ENCODE measurements at places on chromosomes 2 and 18. TPM values are rescaled to one million over a fixed set of nuclear protein-coding genes. Genes with fewer than 3 reads are reported as not detected.

DNA sequence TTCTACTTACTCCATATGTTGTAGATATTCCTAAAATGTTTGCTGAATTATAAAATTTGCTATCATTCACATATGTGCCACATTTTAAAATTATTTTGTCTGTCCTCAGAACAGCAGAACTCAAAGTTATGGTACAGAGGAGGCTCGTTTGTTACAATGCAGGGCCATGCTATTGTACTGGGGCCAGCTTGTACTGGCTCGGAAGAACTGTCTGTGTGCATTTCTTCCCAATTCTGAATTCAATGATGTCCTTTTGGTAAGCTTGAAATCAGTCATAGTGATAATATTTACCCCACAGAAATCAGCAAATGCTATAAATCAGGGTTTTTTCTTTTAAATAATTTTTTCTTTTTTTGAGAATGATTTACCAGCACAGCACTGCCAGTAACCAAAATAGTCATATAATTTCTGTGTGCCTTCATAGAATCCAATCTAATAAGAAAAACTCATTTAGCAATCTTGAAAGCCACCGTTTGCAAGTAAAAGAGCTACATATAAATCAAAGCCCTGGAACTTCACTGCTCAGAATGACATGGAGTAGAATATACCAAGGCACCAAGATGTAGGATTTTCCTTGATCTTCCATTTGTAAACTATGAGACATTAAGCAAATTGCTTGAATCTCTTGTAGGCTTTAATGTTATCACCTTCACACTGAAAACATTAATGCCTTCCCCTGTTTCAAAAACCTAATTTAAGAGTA lies 90.7 kb upstream of the EPHA4 start:
- no peak for DNase-seq

- DNase-seq, result no peak
These were observed 53.6 kb upstream of the RNF152 start for GRCh38 chr18:61946449-61946848.

DNA sequence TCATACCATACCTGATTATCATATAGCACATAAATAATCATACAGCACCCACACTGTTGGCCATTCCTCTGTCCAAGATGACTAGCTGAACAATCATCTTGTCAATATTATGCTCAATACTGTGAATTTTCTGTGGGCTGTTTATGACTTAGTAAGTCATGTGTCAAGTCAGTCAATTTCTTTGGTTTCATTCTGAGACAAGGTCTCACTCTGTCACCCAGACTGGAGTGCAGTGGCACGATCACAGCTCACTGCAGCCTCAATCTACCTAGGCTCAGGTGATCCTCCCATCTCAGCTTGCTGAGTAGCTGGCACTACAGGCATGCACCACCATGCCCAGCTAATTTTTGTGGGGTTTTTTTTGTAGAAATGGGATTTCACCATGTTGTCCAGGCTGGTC lies 5.7 kb downstream of the MCM6 start:
- no peak for DNase-seq

- DNase-seq, result no peak
These were observed 55.7 kb downstream of the ITSN2 start for GRCh38 chr2:24304631-24305030.

Gene KYNU
- total RNA-seq, result 0.22 TPM

Gene WDSUB1
- 8.8 TPM for total RNA-seq

DNA sequence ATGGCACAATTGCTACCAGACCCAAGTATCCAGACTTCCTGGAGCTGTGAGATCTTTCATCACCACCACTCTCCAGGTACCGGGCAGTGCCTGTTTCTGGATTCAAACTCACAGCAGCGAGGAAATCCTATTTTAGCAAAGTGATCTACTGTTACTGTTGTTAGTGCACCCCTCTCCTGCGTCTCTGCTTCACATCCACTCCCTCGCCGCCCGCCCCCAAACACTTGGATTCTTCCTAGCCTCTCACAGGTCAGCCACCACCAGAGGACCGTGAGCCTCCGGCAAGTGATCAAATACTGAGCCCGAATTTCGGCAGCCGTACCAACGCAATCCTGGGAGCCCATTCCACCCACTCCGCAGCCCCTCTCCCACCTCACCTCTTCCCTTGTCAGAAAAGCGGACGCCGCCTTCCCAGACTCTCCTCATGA lies 519 bp downstream of the METTL4 start:
- DNase-seq, result peak; percentile 55

DNA sequence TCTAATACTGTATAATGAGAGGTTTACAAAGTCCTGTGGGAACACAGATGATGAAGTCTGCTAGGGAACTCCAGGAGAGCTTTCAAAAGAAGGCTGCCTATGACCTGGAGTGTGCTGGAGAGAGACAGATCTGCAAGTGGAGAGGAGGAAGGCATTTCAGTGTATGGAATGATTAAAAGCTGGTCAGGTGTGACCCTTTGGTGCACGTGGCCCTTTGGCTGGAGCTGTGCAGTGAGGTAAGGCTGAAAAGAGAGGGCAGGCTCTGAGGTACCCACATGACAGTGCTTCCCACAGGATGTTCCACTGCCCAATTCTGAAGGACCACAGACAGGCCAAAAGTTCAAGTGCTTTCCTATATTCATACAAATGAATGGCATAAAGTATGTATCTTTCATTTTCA lies 157.1 kb downstream of the DYM start:
- no peak for DNase-seq

DNA sequence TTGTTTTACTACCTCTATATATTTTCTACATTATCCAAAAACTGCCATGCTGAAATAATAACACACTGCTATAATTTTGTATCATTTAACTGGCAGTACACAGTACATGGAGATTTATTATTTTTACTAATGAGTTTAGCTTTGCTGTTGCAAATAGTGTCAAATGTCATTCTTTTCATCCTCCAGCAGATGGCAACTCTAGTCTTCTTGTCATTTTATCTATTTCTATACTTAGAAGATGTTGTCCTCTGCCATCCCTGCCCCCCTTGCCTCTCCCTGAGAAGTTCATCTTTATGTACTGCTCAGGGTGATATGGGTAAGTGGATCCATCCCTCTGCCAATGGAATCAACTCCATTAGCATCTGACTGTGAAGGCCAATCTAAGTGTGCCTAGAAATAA lies 21.7 kb upstream of the LRRTM1 start:
- no peak for DNase-seq

DNA sequence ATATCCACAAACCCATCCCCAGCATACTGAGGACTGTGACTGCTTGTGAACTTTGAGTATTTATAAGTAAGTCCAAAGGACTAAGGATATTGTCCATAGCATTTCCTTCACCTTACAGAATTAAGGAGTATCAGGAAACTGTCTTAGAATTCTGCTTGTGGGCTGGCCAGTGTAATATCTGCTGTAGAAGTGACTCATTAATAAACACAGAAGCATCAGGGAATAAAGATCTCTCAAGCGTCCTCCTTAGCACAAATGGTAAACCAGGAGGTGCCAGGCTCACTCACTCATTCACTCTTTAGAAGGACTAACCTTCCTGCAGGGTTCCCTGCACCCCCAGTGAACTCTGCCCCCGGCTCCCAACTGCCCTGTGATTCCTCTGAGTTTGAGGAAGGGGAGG lies 31.0 kb downstream of the CCDC68 start:
- no peak for DNase-seq
